ENCODE measurements at places on chromosomes 7 and 10.

DNA sequence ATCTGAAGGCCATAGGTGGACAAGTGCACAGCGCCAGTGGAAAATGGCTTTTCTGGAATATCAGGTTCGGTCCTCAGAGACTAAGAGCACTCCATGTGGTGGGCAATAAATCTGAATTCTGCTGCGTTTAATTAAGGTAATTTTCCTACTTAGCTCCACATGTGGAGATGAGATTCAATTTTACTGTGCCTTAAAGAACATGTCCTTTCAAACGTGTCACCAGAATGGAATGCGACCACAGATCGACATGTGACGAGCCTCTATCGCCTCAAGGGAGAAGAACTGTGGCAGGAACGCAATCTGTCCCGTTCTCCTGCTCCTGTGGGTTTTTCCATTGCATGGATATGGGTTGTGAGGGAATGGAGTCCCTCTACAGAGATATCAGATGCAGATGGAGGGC lies 205.3 kb upstream of the ZNF32 start:
- no peak for DNase-seq

DNA sequence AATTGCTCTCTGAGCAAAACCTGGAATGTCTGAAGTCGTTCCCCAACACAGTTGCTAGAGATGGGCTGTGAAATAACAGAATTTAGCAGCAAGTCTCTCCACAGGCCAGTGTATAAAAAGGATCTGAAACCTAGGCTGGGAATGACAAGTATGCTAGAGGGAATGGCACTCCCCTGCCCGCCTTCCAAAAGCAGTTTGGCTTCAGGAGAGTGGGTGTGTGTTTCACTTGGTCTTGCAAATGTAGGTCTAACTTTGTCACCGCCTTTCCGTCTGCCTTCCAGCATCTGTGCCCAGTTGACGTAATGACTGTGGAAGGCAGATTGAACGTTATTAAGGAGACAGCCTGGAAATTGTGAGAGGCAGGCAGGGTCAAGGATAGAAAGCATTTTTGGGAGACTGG lies 18.0 kb upstream of the MTURN start:
- no peak for DNase-seq

- no peak for DNase-seq
Measured at GRCh38 chr10:52870562-52870961, 98.0 kb upstream of the MBL2 start.

DNA sequence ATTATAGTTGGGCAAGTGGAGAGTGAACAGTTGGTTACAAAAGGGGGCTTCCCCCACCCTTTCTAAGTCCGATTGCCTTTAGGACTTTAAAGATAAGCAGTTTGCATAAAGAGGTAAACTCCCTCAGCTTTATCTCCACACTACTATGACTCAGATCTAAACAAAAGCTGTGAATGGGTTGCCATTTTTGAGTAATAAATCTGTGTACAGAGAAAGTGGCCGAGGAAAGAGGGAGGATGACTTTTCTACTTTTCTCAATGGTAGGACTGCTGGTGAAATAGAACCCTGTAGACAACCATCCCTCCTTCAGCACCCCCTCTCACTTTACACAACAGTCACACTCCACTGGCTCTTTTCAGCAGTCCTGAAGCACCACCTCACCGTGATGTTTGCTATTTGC lies 71.2 kb downstream of the DNMBP start:
- peak; percentile 10 for DNase-seq

- no peak for DNase-seq
Measured at GRCh38 chr10:114746531-114746930, 75.0 kb upstream of the FHIP2A start.

Data from hematopoietic multipotent progenitor cell treated with erythropoietin and hydrocortisone succinate and interleukin-3 and kit ligand, for 6 days (in vitro differentiated cells).